ENCODE measurements at places on chromosomes 1 and 21.
A peak's percentile ranks its signal among the peaks of the same experiment; 100 is the strongest.

GRCh38 chr1:205782627-205783432 is 7.5 kb upstream of the RAB29 start:
- no peak for DNase-seq

DNA sequence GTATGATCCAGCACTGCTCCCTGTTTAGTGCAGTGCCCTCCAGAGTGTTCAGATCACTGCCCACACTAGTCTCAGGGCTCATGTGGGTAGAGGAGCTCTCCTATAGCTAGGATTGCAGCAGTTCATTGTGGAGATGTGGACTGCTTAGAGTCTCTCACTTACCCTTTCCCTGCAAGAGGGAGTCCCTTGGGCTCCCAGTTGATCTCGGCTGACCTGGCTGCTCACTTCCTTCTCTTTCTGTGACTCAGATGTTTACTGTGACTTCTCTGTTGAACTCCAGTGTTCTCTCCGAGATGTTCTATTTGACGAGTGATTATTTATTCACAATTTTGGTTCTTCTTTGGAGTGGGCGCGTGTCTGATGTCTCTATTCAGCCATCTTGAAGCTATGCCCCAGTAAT is 141.9 kb downstream of the PTBP2 start:
- DNase-seq, result no peak

DNA sequence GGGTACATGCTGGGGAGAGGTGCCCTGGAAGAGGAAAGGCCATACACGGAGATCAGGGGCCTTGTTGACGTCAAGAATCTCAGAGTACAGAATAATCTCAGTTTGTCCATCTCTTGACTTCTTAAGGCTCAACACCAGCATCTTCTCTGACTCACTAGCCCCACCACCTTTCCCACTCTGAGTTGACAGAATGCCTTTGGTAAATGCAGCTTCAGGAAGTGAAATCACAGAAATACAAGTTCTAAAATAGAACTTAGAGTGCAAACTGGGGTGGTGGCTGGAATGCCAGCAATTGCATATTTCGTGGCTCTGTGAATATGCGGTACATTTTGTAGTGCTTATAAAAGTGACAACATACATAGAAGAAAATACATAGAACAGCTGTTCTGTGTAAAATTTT is 1.6 kb downstream of the COG2 start:
- DNase-seq, result no peak

GRCh38 chr1:175422156-175422555 is 229.6 kb upstream of the KIAA0040 start:
- DNase-seq, result no peak

DNA sequence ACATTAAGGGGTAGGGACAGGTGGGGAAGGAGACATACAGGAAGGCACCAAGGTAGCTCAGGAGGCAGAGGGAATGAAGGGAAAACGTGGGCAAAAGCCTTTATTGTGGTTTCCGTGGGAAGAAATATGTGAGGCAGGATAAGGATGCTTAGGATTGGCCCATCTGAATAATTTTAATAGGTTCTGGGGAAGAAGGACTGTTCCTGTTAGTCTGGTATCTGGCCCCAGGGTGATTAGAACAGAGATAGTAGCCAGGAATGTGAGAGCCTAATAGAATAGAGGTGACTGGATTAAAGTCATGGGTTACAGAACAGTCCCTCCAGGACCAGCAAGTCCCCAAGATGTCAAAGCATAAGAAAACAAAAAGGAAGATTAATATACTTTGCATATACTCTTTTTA is 545.2 kb upstream of the CAMK1G start:
- DNase-seq, result no peak

DNA sequence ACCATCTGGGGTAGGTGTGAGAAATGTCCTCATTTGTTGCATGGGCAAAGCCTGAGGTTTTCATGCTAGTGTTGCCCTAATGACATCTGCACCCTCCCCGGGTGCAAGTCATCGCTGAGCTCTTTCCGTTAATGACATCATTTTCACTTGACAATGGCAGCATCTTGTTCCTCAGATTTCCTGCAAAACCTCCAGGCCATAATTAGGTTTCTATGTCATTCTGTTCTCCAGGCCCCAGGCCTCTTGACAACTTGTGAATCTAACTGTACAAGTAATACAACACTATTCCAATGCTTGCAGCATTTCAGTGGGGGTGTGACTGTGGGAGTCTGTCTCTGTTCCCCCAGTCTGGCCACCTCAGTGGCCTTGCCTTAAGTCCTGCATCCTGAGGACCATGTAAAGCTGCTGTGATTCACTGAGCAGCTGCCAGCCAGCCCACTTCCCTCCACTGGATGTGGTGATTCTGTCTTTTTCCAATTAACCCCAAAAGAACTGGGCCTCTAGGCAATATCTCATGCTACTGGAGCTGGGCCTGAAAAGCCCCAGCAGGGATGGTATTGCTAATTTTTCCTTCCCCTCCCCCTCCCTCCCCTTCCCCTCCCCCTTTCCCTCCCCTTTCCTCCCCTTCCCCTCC is 22.8 kb downstream of the RAB7B start:
- DNase-seq, result no peak

DNA sequence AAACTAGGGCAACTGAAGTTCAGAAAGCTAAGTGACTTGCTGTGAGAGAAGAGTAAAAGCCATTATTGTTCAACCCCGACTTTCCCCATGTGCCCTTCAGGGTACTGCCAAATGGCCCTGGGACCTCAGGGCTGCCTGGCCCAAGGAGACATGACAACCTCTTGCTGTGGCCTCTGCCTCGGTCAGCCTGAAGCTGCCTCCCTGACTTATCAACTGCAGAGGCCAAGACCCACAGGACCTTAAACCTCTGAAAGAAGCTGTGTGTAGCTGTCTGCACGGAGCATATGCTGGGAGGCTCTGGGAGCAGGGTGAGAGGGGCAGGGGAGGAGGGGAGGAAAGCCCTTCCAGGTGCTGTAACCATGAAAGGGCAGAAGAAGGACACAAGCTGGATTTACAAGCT is 35.9 kb downstream of the HMGB4 start:
- no peak for DNase-seq

DNA sequence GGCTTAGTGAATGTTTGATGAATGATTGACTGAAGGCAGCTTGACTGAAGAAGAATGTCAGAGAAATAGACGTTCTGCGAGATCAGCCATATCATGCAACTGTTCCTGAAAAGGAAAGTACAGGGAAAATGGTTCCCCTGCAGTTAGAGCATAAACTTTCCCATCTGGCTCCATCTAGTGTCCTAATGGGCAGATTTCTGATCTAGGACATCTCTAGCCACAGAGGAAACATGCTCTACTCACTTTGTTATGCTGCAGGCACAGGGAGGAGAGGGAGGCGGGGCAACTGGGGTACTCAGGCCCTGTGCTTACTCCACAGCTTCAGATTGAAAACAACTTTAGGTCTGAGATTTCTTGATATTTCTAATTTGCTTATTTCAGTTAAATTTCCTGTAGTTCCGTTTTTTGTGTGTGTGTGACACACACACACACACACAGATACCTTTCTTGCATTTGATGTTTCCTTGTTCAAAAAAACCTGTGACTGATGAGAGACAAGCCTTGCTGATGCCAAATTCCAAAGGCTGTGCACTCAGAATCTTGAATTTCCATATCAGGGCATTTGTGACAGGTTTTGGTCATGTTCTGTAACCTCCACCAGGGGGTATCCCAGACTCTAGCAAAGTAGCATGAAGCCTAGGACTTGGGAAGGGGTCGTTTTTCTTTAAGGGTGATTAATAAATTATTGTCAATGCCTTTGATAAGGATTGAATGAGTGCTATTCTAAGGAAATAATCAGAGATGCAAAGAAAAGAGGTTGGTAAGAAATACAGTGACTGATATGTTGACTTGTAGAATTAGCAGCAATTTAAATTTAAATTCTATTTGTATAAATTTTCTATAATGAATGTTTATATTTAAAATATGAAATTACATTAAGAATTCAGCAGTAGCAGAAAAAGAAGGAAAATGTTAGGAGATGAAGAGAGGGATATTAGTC is 139.7 kb upstream of the BEND5 start:
- DNase-seq, result no peak

DNA sequence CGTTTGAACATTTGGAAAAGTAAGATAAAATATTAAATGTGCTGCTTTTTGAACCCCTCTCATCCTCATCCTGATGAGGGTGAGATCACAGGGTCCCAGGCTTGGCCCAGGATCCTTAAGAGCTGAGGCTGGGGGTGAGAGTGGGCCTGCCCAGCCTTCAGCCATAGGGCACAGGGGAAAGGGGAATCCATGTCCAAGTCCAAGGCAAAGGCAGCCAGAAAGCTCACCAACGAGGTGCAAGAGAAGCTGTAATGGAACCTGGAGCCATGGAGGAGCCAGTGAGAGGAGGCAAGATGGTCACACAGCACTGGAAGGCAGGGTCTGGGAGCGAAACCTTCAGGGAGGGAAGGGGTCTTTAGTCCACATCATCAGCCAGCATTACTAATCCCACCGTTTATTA is 191.9 kb downstream of the RRAGC start:
- DNase-seq, result no peak

DNA sequence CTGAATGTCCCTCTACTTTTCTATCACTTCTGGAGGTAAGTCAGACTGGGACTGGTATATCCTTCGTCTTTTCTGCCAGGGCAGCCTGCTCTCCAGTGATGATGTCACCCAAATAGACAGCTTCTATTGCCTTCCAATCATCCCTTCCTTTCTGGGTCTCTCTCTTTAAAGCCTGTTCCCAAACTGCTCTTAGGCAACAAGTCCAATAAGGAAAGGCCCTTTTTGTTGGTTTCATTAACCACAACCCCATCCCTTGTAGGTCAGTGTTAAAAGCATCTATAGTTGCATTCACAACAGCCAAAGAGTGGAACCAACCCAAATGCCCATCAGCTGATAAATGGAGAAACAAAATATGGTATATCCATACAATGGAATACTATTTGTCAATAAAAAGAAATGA is 114.4 kb downstream of the CNIH3 start:
- DNase-seq, result no peak

DNA sequence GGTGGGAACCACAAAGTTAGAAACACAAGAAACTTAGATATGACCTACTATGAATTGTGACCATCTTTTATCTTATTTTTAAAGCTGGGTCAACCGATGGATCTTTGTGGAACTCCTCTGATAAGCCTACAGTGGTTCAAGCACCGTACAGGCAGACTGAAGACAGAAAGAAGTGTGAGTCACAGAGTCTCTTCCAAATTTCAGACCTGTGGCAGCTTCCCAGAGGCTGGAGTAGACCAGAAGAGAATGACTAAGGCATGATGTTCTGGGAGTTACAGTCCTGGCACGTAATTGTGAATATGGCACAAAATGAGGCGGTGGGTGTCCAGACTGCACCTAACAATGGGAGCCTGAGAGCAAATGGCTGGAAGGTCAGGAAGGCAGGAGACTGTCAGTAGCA is 70.0 kb downstream of the LMO4 start:
- peak; percentile 57 for DNase-seq

GRCh38 chr1:171292799-171293198 is 21.2 kb upstream of the FMO4 start:
- DNase-seq, result peak; percentile 4

DNA sequence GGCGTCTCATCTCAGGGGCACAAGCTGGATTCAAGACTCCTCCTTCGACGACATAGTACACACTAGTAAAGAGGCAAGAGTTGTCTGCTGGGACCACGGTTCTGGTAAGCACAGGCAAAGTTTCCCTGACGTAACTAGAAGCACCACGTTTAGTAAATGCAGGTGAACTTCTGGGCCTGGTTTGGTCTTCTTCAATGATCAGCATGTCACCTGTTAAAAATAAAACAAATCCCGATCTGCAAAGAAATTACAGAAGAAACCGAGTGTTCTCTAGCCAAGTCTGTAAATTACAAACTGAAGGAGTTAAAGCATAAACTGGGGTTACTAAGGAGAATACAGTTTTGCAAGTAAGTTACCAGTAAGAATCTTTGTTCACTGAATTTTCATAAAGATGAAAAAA is 1.5 kb downstream of the YOD1 start:
- no peak for DNase-seq

DNA sequence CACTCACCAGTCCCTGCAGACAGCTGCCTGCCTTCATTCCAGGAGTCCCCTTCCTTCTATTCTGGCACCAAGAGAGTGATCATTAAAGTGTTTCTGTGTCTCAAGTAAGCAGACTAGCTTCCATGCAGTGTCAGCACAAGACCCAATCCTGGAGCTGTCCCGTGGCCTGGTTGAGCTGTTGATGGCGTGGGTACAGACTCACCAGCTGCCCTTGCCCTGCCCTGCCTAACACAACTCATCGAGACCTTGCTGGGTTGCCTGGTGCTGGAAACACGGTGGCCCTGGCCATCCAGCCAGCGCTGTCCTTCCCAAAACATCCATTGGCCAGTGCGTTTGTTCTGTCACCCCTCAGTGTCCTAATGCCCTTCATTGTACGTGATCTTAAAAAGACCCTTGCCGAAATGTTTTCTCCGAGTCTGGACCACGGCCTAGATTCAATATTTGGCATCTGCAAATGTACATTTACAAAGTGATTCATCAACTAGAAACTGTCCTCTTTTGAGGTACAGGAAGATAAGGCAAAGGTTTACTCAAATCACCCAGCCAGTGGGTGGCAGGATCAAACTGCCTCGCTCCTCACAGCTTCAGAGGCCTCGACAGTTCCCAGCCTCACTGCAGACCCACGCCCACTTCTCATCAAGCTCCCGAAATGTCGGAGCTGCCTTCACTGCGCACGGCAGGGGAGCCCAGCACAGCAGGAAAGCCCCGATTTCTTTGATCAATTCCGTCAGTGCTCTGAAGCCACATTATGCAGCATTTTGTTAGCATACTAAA is 494.2 kb downstream of the KIF26B start:
- no peak for DNase-seq

GRCh38 chr1:26317146-26317545 is 612 bp upstream of the CD52 start:
- no peak for DNase-seq

- no peak for DNase-seq
These were observed at the start of gene C1orf87 for GRCh38 chr1:60073605-60074278. C1orf87 (minus strand) TSS chr1:60073770; CDS start chr1:60072643, 1,127 bp downstream.

DNA sequence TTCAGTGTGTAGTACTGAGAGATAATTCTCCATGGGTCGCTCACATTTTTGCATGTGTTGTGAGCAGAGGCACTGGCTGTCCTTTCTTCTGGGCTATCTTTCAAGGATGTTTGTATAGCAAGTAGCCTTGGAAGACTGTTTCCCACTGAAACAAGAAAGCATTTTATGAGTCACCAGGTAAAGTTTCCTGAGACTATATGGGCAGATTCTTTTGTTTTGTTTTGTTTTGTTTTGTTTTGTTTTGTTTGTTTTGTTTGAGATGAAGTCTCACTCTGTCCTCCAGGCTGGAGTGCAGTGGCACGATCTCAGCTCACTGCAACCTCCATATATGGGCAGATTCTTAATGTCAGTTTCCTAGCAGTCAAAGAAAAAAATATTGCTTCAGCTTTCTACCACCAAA is 912.6 kb downstream of the TTLL7 start:
- no peak for DNase-seq

- DNase-seq, result no peak
These were observed 29.2 kb downstream of the OLFML3 start for GRCh38 chr1:114008480-114008941.
